ENCODE measurements at places on chromosomes 7 and 10.

DNA sequence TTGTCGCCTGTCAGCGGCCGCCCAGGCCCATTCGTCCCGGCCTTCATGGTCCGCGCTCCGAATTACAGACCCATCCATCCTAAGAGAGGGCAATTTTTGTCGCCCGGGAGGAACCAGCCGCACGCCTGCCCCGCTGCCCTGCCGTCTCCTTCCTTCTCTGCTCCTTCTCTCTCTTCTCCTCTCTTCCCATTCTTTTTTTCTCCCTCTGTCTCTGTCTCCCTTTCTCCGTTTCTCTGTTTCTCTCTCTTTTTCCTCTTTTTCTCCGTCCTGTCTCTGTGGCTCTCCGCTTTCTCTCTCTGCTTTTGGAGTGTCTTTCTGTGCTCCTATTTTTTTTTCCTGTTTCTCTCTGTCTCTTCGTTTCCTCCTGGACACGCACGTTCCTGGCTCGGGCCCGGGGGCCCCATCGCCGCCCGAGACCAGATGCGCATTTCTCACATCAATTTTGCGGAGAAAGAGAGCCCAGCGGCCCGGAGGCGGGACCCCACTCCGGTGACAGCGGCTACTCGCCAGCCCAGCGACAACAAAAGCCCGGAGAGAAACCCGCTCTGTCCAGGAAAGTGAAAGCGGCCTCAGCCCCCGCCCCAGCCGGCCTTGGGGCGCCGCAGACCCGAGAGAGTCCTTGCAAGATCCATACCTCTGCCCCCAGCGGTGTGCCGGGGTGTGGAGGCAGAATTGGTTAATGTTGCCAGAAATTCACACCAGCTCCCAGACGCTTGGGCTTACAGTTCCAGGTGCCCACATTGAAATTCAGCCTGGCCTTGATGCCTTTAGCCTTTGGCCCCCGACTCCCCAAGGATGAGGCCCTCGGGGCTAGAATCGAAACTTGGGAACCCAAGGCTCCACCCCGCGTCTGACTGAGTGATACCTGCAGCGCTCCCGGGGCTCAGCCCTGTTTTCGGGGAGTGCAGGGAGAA lies 4.1 kb downstream of the LBX1 start:
- DNase-seq, result no peak

DNA sequence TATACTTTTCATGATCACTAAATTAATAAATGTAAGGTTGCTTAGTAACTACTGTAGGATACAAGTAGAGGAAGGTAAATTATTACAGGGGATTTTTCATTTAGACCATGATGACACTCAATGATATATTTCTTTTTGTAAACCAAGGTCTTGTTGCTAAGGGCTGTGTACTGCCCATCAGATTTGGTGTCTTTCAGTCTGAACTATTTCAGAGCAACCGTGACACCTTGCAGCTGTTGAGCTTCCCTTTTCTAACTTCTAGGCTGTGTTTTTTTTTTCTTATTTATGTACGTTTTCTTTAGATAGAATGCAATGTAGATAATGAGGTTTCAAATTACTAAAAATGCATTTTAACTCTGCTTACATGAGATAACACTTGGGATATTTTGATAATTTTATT lies 292.0 kb upstream of the MBL2 start:
- DNase-seq, result no peak

DNA sequence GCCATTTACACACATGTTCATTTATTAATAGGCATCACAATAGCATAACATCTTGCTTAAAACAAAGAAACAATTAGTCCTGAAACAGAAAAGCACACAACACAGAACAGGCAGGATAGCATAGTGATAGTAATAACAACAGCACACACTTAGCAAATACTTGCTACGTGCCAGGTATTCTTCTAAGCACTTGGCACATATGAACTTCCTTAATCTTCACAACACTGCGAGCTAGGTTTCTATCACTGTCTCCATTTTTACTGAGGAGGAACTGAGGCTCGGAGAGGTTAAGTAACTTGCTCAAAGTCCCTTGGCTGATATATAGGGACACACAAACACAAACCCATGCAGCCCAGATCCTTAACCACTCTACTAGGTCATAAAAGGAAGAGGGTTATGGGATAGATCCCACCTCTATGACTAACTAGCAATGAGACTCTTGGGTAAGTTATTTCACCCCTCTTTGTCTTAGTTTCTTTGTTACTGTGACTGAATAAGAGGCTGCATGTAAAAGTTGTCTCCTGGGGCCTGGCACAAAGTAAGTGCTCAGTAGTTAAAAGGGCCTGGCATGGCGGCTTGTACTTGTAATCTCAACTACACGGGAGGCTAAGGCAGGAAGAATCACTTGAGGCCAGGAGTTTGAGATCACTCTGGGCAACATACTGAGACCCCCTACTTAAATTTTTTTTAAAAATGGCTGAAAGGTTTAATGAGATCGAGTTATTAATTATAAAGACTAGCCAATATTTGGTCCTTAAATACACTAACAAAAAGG lies 181.0 kb upstream of the RHOBTB1 start:
- DNase-seq, result no peak

DNA sequence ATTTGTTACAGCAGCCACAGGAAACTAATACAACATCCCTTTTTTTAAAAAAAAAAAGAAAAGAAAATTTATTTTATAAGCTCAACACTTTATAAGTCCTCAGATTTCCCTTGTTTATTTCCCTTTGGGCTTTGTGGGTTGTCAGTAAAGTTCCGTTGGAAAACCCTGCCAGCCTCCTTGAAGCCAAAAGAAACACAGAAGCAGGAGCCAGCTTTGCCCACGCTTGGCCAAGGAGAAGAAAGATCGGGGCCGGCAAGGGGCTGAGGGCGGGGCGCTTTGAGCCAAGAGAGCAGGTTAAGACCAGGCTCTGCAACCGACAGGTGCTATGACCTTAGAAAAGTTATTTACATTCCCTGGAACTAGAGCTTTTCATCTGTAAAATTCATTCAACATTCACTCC lies 72.7 kb downstream of the RGS10 start:
- DNase-seq, result no peak

GRCh38 chr10:72375585-72375984 lies 20.9 kb upstream of the DNAJB12 start:
- DNase-seq, result peak; percentile 23

- DNase-seq, result no peak
These were observed 151.5 kb upstream of the AGR3 start for GRCh38 chr7:17033245-17033644.

- no peak for DNase-seq
These were observed 107.7 kb upstream of the ADO start for GRCh38 chr10:62696798-62697197.

DNA sequence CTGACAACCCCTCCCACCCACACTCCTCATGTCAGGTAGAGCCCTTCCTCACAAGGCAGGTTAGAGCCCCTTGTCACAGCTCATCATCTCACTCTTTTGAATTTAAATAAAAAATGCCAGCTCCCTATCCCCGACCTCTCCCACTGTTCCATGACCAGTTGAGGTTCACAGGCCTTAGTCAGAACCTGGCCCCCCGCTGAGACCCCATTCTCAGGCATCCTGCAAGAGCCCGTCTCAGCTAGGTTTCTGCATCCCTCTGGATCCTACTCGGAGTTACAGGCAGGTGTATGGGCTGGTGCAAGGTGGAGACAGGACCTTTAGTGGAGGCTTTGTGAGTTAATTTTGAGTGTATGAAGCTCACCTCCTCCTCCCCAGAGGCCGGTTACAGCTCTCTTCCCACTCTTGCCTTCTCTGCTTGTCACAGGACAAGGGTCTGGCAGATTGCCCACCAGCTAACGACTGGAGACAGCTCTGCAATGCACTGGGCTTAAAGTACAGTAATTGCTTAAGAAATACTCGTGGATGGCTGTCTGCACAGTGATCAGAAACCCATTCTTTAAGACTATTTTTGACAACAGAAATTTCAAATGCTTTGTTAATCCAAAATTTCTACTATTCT lies 394.9 kb upstream of the DPP6 start:
- no peak for DNase-seq

DNA sequence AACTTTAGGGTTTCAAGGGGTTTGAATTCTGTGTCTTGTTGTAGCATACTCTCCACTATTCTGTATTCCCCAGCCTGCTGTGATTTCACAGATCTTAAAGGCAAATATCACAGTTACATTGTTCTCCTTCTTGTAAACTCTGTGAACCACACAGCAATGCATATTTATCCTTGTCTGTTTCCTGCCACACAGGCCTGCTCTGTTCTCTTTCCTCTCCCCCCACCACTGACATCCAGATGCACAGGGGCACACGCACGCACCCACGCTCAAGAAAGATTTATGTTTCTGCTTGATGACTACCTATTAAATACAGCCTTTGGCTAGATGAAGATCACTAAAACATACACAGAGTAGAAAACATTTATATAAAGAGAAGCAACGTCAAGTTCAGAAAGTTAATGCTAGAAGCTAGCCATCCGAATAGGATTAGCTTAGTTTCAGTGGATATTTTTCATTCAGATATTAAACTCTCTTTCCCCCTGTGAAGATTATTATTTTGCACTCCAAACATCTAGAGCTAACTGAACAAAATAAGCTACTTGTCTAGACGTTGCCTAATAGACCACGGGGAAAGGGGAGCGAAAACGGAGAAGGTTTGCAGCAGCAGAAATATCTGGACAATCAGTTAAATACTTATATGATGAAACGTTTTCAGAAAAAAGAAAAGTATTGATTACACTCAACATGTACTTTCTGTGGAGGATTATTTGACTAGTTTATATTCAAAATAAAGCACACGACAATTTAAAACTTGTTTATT lies 193.1 kb upstream of the SEMA3C start:
- DNase-seq, result peak; percentile 48

DNA sequence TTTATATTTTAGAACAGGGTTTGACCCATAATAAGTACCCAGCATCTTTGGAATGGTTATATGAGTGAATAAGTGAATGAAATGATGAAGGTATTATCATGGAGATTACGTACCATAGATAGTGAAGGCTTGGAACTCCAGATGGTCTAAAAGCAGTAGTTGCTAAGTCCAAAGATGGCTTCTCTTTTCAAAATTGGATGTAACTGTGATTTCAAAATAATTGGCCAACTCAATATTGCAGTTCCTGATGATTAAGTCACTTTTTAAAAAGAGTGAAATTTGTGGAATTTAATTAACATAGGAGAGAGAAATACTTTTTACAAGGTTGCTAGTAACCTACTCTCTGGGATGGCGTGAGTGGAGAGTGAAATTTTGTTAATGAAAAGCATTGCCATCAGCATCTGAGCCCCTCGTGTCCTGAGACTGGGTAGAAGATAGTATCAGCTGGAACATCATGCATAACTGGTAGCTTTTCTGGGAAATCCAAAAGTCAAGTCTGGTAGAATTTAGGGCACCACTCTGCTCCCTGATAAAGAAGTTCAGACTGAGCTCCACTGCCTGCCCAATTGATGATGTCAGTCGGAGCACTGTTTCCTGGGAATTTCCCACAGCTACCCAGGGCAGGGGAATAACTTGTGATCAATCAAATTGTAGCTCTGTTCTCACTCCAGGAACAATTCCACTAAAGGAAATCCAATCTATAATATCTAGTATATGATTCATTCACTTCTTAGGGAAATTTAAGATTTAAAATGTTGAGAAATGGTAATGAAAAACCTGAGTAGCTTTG lies 3.2 kb downstream of the GPR141 start:
- no peak for DNase-seq

DNA sequence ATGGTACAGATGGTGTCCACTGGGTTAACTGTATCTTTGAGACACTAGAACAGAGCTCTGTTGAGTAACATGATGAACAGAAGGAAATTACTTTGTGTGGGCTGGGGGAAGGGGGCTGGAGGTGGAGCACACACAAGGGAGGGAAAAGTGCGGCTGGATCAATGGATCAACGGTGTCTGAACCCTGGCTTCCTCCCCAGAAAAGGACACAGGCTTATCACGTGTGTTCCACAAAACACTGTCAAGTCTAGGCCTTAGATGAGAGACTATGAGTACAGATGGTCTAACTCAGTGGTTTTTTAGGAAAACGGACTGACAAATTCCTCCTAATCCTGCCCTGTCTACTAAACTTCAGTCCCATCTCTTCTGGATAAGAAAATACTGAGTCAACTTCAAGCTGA lies 27.8 kb downstream of the HSPB1 start:
- DNase-seq, result no peak

GRCh38 chr10:59895629-59896116 lies 10.7 kb downstream of the CCDC6 start:
- DNase-seq, result no peak
